ENCODE measurements at places on chromosomes 2 and 18.

GRCh38 chr2:50878251-50878650, 153.7 kb downstream of the NRXN1 start:
- no peaks in the 10 kb centered on the region for H3K36me3 ChIP-seq
- H3K27ac ChIP-seq, result no peak overlapping the region
- H3K4me3 ChIP-seq, result no peak overlapping the region
- DNase-seq, result no peak
- no peaks in the 10 kb centered on the region for H3K4me1 ChIP-seq

DNA sequence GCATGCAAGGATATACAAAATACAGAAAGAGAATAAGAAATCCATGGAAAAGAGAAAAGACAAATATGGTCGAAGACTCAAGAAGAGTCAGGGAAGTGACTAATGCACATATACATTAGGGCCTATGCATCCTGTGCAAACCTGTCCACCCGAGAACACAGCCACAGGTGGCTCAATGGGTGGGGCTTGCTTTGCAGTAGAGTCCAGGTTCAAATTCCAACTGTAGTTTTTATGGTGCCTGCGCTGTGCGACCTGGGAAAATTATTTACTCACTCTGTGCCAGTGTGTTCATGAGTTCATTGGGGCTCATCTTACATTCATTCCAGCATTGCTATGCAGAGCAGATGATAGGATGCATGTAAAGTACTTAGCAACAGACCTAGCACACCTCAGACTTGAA, 244.7 kb downstream of the CTNNA2 start:
- H3K27ac ChIP-seq, result no peak overlapping the region
- H3K4me1 ChIP-seq, result no peaks in the 10 kb centered on the region
- DNase-seq, result no peak
- no peak overlapping the region for H3K4me3 ChIP-seq

GRCh38 chr18:75554176-75554575, 126.7 kb upstream of the SMIM21 start:
- DNase-seq, result no peak
- peaks cover 16% of the 10 kb centered on the region for H3K27me3 ChIP-seq
- H3K4me1 ChIP-seq, result no peaks in the 10 kb centered on the region
- no peaks in the 10 kb centered on the region for H3K36me3 ChIP-seq

DNA sequence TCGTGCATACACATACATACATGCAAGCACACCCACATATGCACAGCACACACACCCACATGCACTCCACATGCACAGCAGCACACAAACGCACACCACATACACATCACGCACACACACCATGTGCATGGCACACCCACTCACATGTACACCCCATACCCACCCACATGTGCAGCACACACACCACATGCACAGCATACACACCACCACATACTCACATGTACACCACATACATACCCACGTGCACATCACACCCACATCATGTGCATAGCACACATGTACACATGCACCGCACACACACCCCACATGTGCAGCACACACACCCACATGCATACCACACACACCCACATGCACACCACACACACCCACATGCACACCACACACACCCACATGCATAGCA, 132.0 kb upstream of the RGPD4 start:
- H3K27ac ChIP-seq, result no peak overlapping the region
- no peaks in the 10 kb centered on the region for H3K36me3 ChIP-seq
- no peak overlapping the region for H3K4me3 ChIP-seq

- no peak overlapping the region for H3K4me3 ChIP-seq
- peaks cover 39% of the 10 kb centered on the region for H3K36me3 ChIP-seq
- no peak for DNase-seq
- H3K4me1 ChIP-seq, result no peaks in the 10 kb centered on the region
- no peak overlapping the region for H3K27ac ChIP-seq
- H3K27me3 ChIP-seq, result no peaks in the 10 kb centered on the region
Measured at GRCh38 chr18:9278028-9278427, 56.5 kb upstream of the TWSG1 start.

- no peaks in the 10 kb centered on the region for H3K4me1 ChIP-seq
- H3K4me3 ChIP-seq, result no peak overlapping the region
- no peak overlapping the region for H3K27ac ChIP-seq
- DNase-seq, result no peak
- H3K36me3 ChIP-seq, result no peaks in the 10 kb centered on the region
Measured at GRCh38 chr2:173251225-173251624, 103.4 kb upstream of the CDCA7 start.

DNA sequence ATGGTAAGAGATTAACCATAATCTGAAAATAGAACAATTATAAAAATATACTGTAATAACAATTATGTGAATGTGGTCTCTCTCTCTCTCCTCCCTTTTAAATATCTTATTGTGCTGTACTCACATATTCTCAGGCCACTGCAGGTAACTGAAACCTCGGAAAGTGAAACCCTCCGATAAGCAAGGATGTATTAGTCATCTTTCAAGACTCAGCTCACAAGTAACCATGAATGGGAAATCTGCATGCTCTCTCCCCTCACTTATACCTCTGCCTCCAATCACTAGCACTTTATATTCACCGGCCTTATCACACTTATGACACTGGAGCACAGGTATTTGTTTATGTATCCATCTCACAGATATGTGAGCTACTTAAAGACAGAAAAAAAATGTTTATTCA, 139.7 kb downstream of the LRP2 start:
- H3K4me1 ChIP-seq, result no peaks in the 10 kb centered on the region
- H3K4me3 ChIP-seq, result no peak overlapping the region
- no peak for DNase-seq
- no peak overlapping the region for H3K27ac ChIP-seq
- no peaks in the 10 kb centered on the region for H3K36me3 ChIP-seq
- no peaks in the 10 kb centered on the region for H3K27me3 ChIP-seq

- peaks cover 17% of the 10 kb centered on the region for H3K36me3 ChIP-seq
- peaks cover 82% of the 10 kb centered on the region for H3K4me1 ChIP-seq
- peak overlapping the region; percentile 93 for H3K27ac ChIP-seq
- peak overlapping the region; percentile 43 for H3K4me3 ChIP-seq
Measured at GRCh38 chr2:181143790-181144300, 163.4 kb downstream of the UBE2E3 start.

GRCh38 chr2:75381032-75381431, 179.7 kb downstream of the EVA1A start:
- H3K4me1 ChIP-seq, result no peaks in the 10 kb centered on the region
- peaks cover 11% of the 10 kb centered on the region for H3K36me3 ChIP-seq
- no peaks in the 10 kb centered on the region for H3K27me3 ChIP-seq
- DNase-seq, result no peak
- H3K27ac ChIP-seq, result no peak overlapping the region

DNA sequence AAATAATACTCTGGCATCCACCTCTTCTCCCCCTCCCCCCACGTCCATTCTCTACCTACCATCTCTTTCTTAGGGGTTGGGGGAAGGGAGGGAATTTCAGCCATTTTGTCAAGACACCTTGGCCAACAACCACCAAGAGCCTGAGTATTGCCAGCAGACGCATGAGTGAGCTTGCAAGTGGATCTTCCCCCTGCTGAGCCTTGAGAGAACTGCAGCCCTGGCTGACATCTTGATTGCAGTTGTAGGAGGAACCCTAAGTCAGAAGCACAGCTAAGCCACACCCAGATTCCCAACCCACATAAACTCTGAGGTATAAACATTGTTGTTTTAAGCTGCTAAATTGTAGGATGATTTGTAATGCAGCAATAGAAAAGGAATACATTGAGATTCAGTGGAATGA, 165.6 kb downstream of the TMEFF2 start:
- H3K36me3 ChIP-seq, result no peaks in the 10 kb centered on the region
- no peak overlapping the region for H3K27ac ChIP-seq
- peaks cover 2% of the 10 kb centered on the region for H3K27me3 ChIP-seq
- peak; percentile 27 for DNase-seq
- no peaks in the 10 kb centered on the region for H3K4me1 ChIP-seq
